ENCODE measurements at places on chromosomes 4 and X.

DNA sequence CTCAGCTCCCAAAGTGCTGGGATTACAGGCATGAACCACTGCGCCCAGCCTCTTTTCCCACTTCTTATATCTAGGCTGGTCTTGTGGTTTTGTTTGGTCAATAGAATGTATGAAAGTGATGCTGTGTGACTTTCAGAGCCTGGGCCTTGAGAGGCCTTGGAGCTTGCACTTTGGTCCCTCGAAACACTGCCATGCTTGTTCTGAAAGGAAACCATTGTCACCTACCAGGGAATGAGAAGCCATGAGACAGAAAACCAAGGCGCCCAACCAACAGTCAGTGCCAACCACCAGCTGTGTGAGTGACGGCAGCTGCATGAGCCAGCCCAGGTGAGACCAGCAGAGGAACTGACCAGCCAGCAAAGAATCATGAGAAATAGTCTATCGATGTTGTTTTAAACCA, 57.4 kb downstream of the SCD5 start:
- DNase-seq = no peak

- DNase-seq = no peak
Measured at GRCh38 chr4:78032446-78032845, 24.7 kb upstream of the FRAS1 start.

GRCh38 chr4:124868495-124868894, 156.0 kb upstream of the ANKRD50 start:
- no peak for DNase-seq

DNA sequence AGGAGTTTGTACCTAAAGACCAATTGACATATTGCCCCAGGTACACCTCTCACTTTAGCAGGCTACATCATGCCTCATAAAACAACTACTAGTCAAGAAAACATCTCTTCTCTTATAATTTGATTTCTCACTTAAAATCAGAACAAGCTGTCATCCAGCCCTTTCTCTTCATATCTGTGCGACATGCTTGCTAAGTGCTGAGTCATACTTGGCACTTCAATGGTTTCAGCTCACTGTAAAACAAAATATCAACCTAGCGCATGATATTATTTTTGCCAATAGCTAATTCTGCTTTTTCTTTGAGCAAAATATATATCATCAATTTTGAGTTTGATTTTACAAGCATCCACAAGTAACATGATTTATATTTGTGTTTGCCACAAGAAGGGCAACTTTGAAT, 27.9 kb upstream of the FUNDC1 start:
- no peak for DNase-seq

DNA sequence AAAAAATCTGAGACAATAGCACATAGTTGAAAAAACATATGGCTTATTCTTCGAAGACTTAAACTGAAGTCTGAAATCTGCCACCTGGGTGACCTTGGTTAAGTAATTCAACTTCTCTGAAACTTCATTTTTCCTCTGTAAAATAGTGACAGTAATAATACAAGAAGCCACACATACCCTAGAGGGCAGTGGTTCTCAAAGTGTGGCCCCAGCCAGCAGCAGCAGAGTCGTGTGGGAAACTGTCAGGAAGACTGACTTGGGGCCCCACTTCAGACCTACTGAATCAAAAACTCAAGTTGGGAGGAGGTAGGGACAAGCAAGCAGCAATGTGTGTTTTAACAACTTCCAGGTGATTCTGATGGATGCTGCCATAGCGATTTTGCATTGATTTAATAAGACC, 249.9 kb downstream of the HNRNPD start:
- DNase-seq = no peak

- DNase-seq = no peak
Measured at GRCh38 chrX:109873983-109874382, 128.9 kb upstream of the TMEM164 start.

- no peak for DNase-seq
Measured at GRCh38 chr4:7427831-7428260, 6.9 kb downstream of the PSAPL1 start.

- no peak for DNase-seq
Measured at GRCh38 chr4:132386130-132386529, 763.0 kb upstream of the PCDH10 start.

GRCh38 chrX:9153300-9153699, 119.4 kb upstream of the FAM9B start:
- DNase-seq = no peak

DNA sequence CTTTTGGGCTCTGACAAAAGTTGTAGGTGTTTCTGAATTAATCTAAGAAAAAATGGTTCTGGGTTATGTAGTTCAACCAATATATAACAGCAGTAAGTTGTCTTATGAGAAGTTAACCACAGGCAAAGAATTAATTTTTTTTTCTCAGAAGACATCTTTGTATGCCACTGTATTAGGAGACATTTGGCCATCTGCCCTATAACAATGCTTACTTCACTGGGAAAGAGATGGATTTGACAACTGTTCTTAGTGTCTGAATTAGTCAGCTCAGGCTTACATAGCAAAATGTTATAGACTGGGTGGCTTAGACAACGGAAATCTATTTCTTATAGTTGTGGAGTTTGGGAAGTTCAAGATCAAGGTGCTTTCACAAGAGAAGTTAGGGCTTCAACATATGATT, 508.1 kb downstream of the STIM2 start:
- no peak for DNase-seq
